ENCODE measurements at places on chromosomes 11 and 22.

GRCh38 chr11:27557226-27557625 lies 50.7 kb upstream of the LIN7C start:
- no peak for DNase-seq

GRCh38 chr11:20864628-20865027 lies 195.2 kb downstream of the NELL1 start:
- DNase-seq, result no peak

DNA sequence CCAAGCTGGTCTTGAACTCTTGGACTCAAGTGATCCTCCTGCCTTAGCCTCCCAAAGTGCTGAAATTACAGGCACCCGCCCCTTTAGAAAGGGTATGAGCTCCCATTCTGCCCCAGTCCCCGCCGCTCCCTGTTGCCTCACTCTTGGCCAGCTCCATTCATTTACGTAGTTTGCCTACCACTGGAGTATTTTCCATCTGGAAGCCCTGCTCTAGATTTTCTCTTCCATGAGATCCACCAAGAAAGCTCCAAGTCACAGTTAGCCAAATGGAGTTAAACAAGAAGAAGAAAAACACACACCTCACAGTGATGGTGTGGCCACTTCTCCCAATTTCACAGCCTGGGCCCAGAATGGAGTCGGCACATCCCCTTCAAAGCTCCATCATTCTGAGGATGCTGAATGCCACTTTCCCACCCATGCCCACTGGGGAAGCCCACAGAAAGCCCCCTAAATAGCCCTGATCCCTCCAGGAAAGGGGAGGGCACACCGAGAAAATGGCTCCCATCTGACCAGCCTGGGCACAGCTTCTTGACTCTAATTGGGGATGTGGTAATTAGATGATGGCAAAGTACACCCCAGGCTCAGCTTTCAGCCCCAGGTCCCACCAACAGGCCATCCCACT lies 381.2 kb downstream of the MN1 start:
- no peak for DNase-seq

GRCh38 chr22:29605527-29605850 lies 2.1 kb downstream of the NF2 start:
- DNase-seq, result no peak

DNA sequence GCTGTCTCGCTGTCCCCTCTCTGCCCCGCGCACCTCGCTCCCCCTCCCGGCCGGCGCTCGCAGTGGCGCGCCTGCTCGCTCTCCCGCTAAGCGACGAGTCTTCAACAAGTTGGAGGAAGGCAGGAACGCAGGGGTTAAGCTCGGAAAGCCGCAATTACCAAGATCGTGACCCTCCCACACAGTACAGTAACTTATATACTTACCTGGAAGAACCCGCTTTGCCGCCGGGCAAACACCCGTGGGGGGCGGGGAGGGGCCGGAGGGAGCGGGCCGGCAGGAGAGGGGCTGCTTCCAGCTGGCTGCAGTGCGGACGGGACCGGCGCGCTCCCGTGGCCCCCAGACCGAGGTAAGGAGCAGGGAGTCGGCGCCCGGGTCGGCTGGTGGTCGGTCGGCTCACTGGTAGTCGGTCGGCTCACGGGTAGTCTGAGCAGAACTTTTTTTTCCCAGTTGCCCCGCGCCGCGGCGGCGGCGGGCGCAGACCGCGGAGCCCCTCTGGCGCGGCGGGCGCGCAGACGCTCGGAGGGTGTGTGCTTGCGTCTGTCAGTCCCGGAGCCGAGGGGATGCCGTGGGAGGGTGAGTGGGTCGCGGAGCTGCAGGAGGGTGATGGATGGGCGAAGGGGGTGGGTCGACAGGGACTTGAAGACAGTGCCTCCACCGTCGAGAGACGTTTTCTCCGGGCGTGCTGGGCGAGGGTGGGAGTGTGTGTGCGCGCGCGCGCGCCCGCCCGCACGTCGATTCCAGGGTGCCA lies 101.2 kb upstream of the HSD17B12 start:
- peak; percentile 17 for DNase-seq

DNA sequence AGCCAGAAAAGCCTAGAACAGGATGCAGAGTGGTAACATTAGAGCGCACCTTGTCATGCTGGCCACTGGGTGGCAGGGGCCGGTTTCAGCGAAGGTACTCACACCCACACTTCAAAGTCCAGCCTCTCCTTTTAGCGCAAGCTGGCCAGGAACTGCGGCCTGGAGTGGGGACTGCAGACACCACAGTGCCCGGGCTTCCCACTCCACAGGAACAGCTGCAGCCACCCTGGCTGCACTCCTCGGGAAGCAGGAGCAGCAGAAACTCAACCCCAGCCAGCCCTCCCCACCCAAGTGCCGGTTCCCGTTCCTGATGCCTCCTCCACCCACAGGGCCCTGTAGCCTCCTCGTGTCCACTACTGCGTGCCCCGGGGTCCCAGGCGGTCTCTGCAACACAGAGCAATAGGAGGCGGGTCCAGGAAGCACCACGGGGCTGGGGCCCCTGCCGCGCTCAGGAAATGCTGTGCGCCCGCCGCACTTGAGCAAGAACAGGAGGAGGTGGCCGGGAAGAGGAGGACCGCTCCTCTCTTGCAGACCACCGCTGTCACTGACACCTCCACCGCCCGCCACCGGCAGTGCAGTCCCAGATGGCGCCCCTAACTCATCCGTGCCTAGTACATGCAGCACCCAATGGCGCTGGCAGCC lies 2.2 kb downstream of the RFPL2 start:
- DNase-seq, result no peak

- no peak for DNase-seq
These were observed 1.5 kb downstream of the EHD1 start for GRCh38 chr11:64876835-64877341.

DNA sequence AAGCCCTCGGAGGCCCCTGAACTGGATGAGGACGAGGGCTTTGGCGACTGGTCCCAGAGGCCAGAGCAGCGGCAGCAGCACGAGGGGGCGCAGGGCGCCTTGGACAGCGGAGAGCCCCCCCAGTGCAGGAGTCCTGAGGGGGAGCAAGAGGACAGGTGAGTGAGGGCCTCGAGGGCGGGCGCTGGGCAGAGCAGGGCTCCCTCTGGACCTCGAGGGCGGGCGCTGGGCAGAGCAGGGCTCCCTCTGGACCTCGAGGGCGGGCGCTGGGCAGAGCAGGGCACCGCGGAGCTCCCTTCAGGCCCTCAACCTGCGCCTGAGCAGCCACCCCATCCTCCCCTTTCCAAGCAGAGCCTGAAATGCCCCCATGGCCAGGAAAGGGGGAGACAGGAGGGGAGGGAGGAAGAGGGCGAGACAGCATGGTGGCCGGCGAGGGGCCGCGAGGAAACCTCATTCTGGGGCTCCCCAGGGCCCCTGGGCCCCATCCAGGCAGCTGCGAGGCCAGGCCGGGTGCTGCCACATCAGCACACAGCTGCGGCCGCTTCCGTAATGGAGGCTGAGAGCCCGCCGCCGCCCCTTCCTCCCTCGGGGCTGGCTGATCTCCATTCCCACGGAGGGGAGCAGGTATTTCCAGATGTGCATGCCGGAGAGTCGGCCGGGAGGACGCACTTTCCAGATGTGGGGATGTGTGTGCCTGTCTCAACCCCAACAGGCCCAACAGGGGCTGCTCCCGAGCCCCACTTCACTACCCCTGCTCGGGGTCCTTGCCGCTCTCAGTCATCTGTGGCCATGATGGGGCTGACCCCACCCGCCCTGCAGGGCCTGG lies 10.0 kb downstream of the PRR33 start:
- DNase-seq, result no peak

- peak; percentile 75 for DNase-seq
These were observed 48.9 kb downstream of the TRIOBP start for GRCh38 chr22:37745548-37746365.

DNA sequence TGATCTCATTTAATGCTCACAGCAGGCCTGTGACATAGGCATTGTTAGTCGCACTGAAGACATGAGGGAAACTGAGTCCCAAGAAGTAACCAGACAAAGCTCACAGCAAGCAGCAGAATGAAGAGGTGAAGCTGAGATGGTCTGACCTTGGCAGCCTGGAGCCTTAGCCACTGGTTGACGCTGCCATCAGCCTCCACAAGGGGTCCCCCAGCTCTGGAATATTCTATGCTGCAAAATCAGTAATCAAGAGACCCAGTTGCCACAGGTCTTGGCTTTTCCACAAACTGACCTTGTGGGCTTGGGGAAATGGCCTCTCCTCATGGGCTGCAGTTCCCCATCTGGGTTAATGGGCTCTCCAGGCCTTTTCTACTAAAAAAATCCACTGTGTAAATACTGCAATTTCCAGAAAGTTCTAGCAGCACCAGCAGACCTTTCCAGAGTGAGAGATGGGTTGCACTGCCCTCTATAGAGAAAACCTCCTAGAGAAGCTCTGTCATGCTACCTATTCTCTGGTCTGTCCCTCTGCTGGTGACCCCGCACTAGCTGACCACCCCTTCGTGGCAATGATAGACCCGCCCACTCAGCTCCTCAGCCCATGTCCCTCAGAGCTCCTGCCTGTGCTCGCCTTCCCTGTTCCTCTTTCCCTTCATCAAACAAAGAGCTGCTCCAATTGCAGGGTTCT lies 22.6 kb upstream of the ISX start:
- DNase-seq, result no peak

DNA sequence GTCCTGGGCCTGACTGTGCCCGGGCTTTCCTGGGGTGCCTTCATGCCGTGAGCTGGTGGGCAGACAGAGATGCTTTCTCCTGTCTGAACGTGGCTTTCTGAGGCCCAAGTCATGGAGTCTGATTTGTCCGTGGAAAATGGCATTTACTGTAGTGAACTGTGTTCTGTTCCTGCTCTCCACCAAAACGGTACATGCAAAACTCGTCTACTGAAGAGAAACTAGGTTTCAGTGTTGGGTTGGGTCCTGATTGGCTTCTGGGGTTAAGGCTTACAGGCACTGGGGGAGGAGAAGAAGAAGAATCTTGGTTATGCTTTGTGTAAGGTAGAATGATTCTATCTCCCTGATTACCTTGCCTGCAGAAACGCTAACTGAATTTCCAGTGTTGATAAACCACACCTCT lies 541.7 kb downstream of the NTM start:
- DNase-seq, result no peak

- DNase-seq, result no peak
These were observed 8.1 kb downstream of the PARVB start for GRCh38 chr22:44032126-44032730.

- DNase-seq, result no peak
These were observed 96.3 kb downstream of the SWAP70 start for GRCh38 chr11:9760193-9760575.

DNA sequence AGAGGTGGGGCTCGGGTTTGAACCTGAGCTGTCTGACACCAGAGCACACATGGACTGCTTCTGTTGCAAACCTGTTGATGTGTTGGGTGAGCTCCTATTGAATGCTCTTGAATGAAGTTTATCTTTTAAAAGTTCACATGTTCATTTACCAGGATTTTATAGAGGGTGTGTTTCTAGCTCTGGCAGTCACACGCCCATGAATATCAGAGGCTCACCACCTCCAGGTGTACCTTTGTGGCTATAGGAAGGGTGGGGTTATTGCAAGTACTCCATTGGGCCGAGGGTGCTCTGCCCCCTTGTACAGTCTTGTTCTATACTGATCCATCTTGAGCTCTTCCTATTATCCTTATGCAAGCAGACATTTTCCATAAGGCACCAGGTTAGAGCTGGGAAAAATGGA lies 9.2 kb downstream of the ENDOD1 start:
- DNase-seq, result no peak

DNA sequence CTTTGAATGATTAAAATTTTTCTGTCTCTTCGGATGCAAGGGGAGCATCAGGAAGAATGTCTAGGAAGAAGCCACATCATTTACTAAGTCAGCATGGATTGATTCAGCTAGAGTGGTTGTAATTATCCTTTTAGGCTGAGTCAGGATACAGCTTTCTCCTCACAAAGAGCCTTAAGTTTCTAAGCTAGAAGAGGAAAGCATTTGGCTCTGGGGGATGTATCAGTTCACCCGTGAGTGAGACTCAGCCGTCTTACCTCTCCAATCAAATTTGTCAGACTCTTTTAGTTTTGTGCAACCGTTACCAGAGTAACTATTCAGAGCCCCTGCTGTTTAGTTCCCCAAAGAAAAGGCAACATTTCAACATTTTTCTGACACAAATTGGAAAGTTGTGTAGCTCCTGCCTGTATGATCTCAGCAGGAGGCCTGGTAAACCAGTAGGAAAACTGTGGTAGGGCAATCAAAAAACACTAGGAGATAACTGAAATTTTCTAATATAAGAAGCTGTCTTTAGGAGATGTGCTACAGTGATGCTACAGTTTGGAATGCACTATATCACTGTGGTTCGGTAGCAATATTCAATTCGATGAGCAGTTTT lies 432.4 kb upstream of the LUZP2 start:
- DNase-seq, result no peak

DNA sequence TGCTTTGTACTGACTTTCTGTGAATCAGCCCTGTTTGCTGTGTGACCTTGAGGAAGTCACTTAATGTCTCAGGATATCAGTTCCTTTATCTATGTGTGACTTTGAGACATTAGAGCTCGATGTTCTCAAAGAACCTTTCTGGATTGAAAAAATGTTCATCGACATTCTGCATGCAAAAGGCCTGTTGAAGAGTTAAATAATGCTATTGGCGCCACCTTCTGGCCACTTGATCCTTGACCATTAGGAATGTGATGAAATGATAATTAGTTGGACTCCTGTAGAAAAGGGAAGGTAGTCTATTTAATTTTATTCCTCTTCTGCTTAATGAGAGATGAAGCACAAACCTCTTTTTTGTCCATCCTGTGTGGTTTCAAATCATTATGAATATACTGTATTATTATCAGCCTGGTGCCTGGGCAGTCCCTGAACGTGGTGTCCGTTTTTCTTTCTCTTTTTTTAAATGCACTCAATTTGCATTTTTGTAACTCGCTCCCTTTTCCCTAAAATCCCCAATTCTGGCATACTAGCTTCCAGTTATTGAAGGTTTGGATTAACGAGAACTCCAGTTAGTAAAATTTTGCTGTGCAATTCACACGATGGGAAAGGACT lies 20.7 kb downstream of the ELF5 start:
- DNase-seq, result peak; percentile 13

DNA sequence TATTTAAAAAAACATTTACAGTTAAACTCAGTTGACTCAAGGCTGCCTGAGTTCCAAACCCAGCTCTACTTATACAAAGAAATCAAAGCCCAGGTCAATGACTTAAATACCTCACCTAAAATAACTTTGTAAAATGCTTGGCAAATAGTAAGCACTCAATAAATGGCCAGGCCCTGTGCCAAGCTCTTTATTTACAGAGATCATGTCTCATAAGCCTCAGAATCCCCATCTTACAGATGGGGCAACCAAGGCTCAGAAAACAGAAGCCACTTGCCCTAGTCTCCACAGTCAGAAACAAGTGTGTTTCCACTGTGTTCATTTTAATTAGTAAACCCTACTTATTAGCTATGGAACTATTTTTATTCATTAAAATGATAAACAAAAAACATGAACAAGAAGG lies 30.5 kb upstream of the TTC28 start:
- DNase-seq, result no peak

- DNase-seq, result no peak
These were observed 35.4 kb downstream of the OSBPL5 start for GRCh38 chr11:3129591-3130268.

- DNase-seq, result no peak
These were observed 37.8 kb downstream of the PRR5L start for GRCh38 chr11:36333897-36334296.
